ENCODE measurements at places on chromosomes 2 and 18. TPM values are rescaled to one million over a fixed set of nuclear protein-coding genes. Genes with fewer than 3 reads are reported as not detected.

GRCh38 chr2:9260464-9260918 lies 53.9 kb downstream of the ASAP2 start:
- no peaks in the 10 kb centered on the region for H3K27me3 ChIP-seq
- no peaks in the 10 kb centered on the region for H3K36me3 ChIP-seq
- H3K4me3 ChIP-seq = no peak overlapping the region
- peaks cover 49% of the 10 kb centered on the region for H3K4me1 ChIP-seq

GRCh38 chr2:67806816-67807215 lies 256.0 kb downstream of the C1D start:
- DNase-seq = no peak
- H3K36me3 ChIP-seq = no peaks in the 10 kb centered on the region
- no peak overlapping the region for H3K27ac ChIP-seq

DNA sequence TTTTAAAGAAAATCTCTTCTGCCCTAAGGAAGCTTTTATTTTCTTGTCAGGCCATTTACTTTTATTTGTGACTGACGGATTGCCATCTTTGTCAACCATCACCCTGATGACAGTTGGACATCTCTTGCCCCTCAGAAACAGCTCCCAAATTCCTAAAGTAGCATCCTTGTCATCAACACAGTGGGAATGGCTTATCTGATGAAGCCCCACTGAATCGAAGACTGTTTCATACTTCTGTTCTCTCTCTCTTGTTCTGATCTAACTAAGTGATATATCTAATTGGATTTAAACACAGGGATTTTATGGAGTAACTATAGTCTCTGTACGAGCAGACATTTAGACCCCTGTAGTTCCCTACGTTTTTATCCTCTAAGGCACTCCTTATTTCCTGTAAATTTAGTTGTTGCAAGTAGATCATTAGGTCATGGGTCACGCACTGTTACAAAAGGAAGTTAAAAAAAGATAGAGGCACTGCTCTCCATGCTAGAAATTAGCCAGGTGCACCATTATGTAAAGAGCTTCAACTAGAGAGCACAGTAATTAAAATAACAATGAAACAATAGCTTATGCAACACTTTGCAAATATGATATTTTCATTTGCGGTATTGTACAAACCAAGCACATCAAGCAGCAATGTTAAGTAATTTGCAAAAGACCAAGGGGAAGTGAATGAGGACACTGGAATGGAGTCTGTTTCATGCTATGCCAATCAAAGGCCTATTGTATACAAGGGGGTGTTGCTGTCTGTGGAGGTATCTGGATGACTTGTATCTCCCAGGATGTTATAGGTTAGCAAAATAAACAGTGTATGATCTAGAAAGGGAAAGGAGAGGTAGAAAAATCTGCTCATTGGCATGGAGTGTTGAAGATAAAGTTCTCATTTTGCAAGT lies 284.7 kb downstream of the LRRTM1 start:
- DNase-seq = peak; percentile 52
- H3K27ac ChIP-seq = no peak overlapping the region

The FOXI3 gene
- total RNA-seq = not detected

DNA sequence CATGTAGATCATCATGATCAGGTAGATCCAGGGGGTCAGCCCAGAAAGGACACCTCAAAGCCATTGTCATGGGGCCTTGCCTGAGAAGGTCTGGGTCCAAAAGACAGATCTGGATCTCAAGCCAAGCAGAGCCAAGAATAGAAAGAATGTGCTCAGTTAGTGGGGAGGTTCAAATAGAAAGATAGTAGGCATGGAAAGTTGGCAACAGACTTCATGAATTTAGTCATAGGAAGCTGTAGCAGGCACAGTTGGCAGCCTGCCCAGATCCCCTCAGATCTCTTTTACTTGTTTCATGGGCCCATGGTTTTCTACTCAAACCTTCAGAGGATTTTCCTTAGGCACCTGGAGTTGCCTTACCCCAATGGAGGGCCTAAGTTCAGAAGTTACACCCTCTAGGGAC lies 767.0 kb downstream of the SLC4A3 start:
- no peaks in the 10 kb centered on the region for H3K36me3 ChIP-seq
- no peak overlapping the region for H3K27ac ChIP-seq
- peak; percentile 58 for DNase-seq
- no peaks in the 10 kb centered on the region for H3K27me3 ChIP-seq
- H3K4me3 ChIP-seq = no peak overlapping the region

DNA sequence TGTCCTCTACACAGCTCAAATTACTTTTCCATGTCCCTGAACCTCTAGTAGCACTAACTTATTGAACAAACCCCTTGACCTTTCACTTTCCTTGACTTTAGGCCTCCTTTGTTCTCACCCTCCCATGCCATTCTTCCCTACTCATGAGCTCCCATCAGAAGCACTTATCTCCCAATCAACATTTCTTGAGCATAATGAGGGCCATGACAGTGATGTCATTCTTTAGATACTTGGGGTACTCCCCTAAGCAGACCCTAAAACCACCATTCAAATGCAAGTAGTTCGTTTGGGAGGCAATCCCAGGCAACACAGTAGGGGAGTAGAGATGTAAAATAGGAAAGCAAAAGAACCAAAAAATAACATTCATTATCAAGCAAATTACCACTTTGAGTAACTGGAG lies 115.9 kb upstream of the ARHGAP28 start:
- no peaks in the 10 kb centered on the region for H3K27me3 ChIP-seq
- no peak for DNase-seq
- H3K4me3 ChIP-seq = no peak overlapping the region
- H3K4me1 ChIP-seq = peaks cover 2% of the 10 kb centered on the region
- H3K27ac ChIP-seq = no peak overlapping the region

DNA sequence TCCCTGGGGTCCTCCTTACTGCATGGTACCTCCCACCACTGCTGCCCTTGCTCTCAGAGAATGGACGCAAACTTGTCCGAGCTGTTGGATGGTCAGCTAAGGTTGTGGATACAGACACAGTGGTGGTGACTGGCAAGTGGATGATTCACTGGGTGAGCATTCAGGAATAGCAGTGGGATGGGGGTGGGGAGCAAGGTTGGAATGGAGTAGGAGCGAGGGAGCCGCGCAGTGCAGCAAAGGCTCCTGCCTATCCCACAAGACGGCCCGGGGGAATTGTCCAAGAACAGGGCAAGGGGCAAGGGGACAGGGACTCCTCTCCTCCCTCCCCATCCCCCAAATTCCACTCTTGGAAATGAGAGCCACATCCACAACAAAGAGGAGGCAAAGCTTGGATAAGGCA lies 102.2 kb downstream of the PIEZO2 start:
- H3K36me3 ChIP-seq = no peaks in the 10 kb centered on the region
- H3K4me1 ChIP-seq = peaks cover 12% of the 10 kb centered on the region
- H3K27me3 ChIP-seq = no peaks in the 10 kb centered on the region
- no peak overlapping the region for H3K27ac ChIP-seq
- H3K4me3 ChIP-seq = no peak overlapping the region
- DNase-seq = peak; percentile 30

The TDRD15 gene
- total RNA-seq = not detected

GRCh38 chr18:75391279-75392225 lies 36.0 kb downstream of the SMIM21 start:
- no peak for DNase-seq
- no peak overlapping the region for H3K4me3 ChIP-seq
- H3K27me3 ChIP-seq = peaks cover 28% of the 10 kb centered on the region
- no peaks in the 10 kb centered on the region for H3K4me1 ChIP-seq

The AGXT gene
- total RNA-seq = not detected

GRCh38 chr2:18630941-18631340 lies 41.6 kb upstream of the NT5C1B start:
- peaks cover 3% of the 10 kb centered on the region for H3K4me1 ChIP-seq
- no peak overlapping the region for H3K4me3 ChIP-seq
- no peak overlapping the region for H3K27ac ChIP-seq
- no peaks in the 10 kb centered on the region for H3K36me3 ChIP-seq
- H3K27me3 ChIP-seq = no peaks in the 10 kb centered on the region

The PTCD3 gene
- total RNA-seq = 48.9 TPM

- H3K27me3 ChIP-seq = no peaks in the 10 kb centered on the region
- H3K27ac ChIP-seq = peak overlapping the region; percentile 64
- peaks cover 42% of the 10 kb centered on the region for H3K4me1 ChIP-seq
- H3K36me3 ChIP-seq = peaks cover 6% of the 10 kb centered on the region
Observed at GRCh38 chr2:239331560-239331959, 69.3 kb downstream of the HDAC4 start.

The EPB41L3 gene
- 90.5 TPM for total RNA-seq

DNA sequence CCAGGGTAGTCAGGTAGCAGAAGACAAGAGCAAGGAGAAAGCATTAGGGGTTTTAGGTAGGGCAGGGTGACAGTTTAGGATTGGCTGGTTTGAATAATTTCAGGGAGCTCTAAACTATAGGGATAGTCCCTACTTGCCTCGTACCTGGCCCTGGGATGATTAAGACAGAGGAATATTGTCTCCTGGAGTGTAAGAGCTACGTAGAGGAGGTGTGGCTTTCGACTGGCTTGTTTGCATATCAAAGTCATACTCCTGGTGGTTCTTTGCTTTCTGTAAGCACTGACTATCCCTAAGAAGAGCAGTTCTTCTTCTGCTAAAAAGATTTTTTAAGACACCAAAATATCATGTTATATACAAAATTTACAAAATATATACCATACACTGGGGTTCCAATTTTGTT lies 1867.4 kb downstream of the SUCLG1 start:
- no peaks in the 10 kb centered on the region for H3K4me1 ChIP-seq
- H3K27ac ChIP-seq = no peak overlapping the region
- no peaks in the 10 kb centered on the region for H3K27me3 ChIP-seq
- no peak overlapping the region for H3K4me3 ChIP-seq
- DNase-seq = no peak
- no peaks in the 10 kb centered on the region for H3K36me3 ChIP-seq

The LRRTM1 gene
- total RNA-seq = not detected

DNA sequence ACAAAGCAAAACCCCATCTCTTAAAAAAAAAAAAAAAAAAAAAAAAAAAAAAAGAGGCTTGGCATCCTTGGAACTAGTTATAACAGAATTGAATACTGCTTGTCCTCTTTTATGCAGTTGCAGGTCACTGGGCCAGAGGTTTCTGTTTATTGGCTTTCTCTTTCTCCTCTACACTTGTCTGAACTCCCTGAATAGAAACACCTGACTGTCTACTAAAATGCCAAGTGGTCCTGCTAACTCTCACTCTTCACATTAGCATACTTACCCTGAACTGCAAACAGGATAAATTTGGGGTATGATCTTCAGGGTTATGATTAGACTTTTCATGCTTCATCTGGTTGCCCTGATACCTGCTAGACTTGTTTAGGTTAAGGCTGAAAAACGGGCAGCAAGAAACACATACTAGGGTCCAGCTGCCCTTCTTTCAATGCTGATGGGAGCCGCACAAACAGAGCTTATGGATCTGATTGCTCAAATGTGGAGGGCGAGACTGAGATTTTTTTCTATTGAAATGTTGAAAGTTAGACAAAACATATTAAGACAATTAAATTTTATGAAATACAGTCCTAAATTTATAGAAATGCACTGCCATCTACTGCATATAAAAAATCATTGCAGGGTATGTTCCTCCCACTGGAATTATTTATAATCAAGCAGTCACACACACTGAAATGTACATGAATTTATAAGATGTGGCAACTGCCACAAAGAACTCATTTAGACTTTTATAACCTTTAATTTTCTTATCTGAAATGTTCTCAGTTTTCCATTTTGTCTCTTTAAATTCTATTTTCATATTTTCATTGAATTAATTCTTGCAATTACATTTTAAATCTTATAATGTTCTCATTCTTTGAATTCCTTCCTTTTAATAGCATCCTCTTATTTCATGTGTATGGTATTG lies 40.8 kb downstream of the GTF3C3 start:
- no peaks in the 10 kb centered on the region for H3K27me3 ChIP-seq
- H3K4me1 ChIP-seq = no peaks in the 10 kb centered on the region
- no peak overlapping the region for H3K27ac ChIP-seq
- DNase-seq = peak; percentile 46
- H3K36me3 ChIP-seq = no peaks in the 10 kb centered on the region

- no peaks in the 10 kb centered on the region for H3K27me3 ChIP-seq
- H3K36me3 ChIP-seq = no peaks in the 10 kb centered on the region
- H3K4me1 ChIP-seq = peaks cover 19% of the 10 kb centered on the region
- no peak overlapping the region for H3K27ac ChIP-seq
- H3K4me3 ChIP-seq = no peak overlapping the region
- no peak for DNase-seq
Observed at GRCh38 chr2:28620291-28620793, 124.5 kb downstream of the PLB1 start.

The MCEE gene
- total RNA-seq = 11.1 TPM

GRCh38 chr2:153935511-153935910 lies 63.8 kb downstream of the GALNT13 start:
- H3K36me3 ChIP-seq = no peaks in the 10 kb centered on the region
- no peak overlapping the region for H3K27ac ChIP-seq
- no peak for DNase-seq
- no peaks in the 10 kb centered on the region for H3K4me1 ChIP-seq
- H3K4me3 ChIP-seq = no peak overlapping the region

GRCh38 chr2:104487366-104487765 lies 366.5 kb upstream of the POU3F3 start:
- no peak overlapping the region for H3K27ac ChIP-seq
- no peaks in the 10 kb centered on the region for H3K4me1 ChIP-seq
- H3K4me3 ChIP-seq = no peak overlapping the region

DNA sequence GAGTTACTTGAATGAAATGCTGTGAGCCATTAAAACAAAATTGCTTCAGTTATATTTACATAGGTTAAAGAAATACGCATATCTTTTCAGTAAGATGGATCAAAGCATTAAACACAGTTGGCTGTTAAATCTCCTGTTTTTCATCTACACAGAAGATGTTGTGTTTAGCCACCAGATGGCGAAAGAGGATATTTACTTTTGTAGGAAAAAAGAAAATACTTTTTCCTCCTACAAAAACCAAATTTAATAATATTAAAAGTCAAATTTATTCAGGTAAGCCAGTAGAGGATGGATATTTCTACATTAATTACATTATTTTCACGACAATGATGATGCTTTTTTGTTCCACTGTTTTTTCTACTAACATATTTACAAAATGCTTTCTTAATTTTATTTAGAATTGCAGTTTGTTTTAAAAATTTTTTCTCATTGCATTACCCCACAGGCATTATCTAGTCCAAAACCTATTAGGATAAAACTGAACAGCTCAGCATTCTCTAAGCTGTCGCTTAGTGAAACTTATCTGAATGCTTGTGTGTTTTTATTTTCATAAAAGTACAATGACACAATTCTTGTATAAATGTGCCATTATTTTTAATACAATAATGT lies 173.7 kb downstream of the ASXL3 start:
- no peak overlapping the region for H3K4me3 ChIP-seq
- 0 out of 2 replicates have a peak, but pooled peaks cover 1% of the 10 kb centered on the region for H3K27me3 ChIP-seq
- H3K27ac ChIP-seq = no peak overlapping the region
- peaks cover 3% of the 10 kb centered on the region for H3K4me1 ChIP-seq
- no peaks in the 10 kb centered on the region for H3K36me3 ChIP-seq

GRCh38 chr2:69955029-69955428 lies 6.4 kb downstream of the ASPRV1 start:
- H3K4me3 ChIP-seq = no peak overlapping the region
- H3K27ac ChIP-seq = no peak overlapping the region
- peak; percentile 26 for DNase-seq
- peaks cover 32% of the 10 kb centered on the region for H3K27me3 ChIP-seq
- H3K4me1 ChIP-seq = no peaks in the 10 kb centered on the region

Data from IMR-90 (cell line).